ENCODE measurements at places on chromosomes 16 and 17.

DNA sequence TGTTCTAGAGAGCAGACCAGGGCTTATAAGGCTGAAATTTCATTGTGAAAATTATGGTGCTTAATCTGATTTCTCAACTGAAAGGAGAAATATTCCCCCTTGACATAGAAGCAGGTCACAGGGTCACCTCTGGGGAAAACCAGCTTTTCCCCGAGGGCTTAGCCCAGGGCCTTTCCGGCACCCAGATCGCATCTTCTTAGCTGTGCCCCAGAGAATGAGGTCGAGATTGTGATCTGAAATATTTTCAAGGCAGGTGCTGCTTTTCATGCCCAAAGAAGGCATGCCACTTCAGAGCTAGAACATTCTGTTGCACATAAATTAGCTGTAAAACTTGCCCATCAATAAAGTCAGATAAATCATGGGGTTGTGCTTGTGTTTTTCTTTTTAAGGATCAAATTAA, 25.4 kb upstream of the ARHGAP17 start:
- H3K36me3 ChIP-seq: no peaks in the 10 kb centered on the region
- no peak overlapping the region for H3K4me3 ChIP-seq
- no peaks in the 10 kb centered on the region for H3K27me3 ChIP-seq
- H3K27ac ChIP-seq: no peak overlapping the region

GRCh38 chr17:59311051-59311468, 20.4 kb upstream of the YPEL2 start:
- H3K27me3 ChIP-seq: no peaks in the 10 kb centered on the region
- DNase-seq: peak; percentile 70
- no peak overlapping the region for H3K4me3 ChIP-seq
- no peak overlapping the region for H3K27ac ChIP-seq

DNA sequence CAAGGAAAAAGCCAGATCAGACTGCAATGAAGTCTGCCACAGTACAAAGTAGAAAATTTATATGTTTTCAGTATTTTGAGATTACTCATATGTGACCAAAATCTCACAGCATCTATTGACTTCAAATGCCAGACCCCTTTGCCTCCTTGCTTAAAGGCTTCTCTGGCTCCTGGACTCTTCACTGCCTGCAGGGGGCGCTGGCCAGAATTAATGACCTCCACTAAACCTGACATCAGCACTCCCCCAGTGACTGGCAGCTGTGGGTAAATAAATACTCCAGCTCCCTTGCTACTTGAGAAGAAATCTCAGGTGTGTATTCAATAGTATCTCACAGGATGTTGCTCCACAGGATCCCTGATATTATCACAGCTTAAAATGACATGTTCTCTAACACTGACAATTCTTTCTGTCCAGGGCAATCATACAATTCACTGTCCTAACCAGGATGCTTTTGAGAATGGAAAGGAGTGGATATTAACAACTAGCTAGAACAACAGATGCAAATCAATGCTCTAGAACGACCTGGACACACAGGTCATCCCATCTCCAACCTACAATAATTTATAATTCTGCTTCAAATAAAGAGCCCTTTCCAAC, 4.0 kb downstream of the BECN1 start:
- peaks cover 79% of the 10 kb centered on the region for H3K36me3 ChIP-seq
- no peak overlapping the region for H3K4me3 ChIP-seq
- H3K27ac ChIP-seq: no peak overlapping the region
- H3K27me3 ChIP-seq: no peaks in the 10 kb centered on the region
- H3K4me1 ChIP-seq: peaks cover 23% of the 10 kb centered on the region

GRCh38 chr17:43094129-43094835, 30.9 kb downstream of the BRCA1 start:
- H3K36me3 ChIP-seq: peaks cover 60% of the 10 kb centered on the region
- no peak overlapping the region for H3K4me3 ChIP-seq
- H3K27ac ChIP-seq: no peak overlapping the region
- no peaks in the 10 kb centered on the region for H3K4me1 ChIP-seq
- no peaks in the 10 kb centered on the region for H3K27me3 ChIP-seq

GRCh38 chr17:3959295-3959899, 4.8 kb downstream of the ATP2A3 start:
- H3K4me3 ChIP-seq: no peak overlapping the region

GRCh38 chr16:63682844-63683243, 1439.0 kb downstream of the CDH11 start:
- no peaks in the 10 kb centered on the region for H3K4me1 ChIP-seq
- H3K27me3 ChIP-seq: no peaks in the 10 kb centered on the region
- H3K36me3 ChIP-seq: no peaks in the 10 kb centered on the region
- H3K4me3 ChIP-seq: no peak overlapping the region

- H3K27me3 ChIP-seq: no peaks in the 10 kb centered on the region
- no peaks in the 10 kb centered on the region for H3K36me3 ChIP-seq
- H3K27ac ChIP-seq: peak overlapping the region; percentile 70
- DNase-seq: no peak
- H3K4me1 ChIP-seq: peaks cover 43% of the 10 kb centered on the region
Measured at GRCh38 chr16:68994324-68994723, 111.1 kb upstream of the HAS3 start.

DNA sequence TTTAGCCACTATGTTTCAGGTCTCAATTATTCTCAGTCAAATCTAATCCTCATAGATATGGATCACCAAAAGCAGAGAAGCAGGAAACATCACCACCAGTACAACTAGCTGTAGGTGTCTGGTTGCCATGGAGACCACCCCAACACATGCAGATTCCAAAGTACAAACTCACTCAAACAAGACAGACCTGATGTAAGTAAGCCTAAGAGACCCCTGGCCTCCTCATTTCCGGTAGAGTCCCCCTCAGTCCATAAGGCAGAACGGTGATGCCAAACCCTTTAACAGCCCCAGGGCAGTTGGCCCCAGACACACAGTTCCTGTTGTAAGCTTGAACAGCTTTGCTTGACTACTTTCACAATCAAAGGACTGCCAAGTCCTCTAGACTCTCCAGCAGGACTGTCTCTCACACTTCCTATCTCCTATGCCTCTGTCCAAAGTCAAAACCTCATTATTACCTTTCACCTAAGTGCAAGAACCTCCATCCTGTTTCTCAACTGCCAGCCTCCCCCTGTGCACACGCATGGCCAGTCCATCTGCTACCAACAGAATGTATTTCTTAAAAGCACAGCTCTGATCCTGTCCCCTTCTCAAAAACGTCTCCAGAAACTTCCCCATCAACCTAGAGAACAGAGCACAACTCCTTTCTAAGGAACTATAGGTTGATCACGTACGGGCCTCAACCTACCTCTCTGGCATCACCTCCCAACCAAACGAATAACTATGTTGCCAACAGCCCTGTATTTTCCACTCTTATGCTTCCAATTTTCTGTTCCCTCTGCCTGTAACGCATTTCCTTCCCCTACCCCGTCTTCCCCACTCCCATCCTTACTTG, 23.9 kb downstream of the SLC39A11 start:
- no peak for DNase-seq
- no peaks in the 10 kb centered on the region for H3K27me3 ChIP-seq
- H3K27ac ChIP-seq: no peak overlapping the region
- no peaks in the 10 kb centered on the region for H3K4me1 ChIP-seq
- no peaks in the 10 kb centered on the region for H3K36me3 ChIP-seq

DNA sequence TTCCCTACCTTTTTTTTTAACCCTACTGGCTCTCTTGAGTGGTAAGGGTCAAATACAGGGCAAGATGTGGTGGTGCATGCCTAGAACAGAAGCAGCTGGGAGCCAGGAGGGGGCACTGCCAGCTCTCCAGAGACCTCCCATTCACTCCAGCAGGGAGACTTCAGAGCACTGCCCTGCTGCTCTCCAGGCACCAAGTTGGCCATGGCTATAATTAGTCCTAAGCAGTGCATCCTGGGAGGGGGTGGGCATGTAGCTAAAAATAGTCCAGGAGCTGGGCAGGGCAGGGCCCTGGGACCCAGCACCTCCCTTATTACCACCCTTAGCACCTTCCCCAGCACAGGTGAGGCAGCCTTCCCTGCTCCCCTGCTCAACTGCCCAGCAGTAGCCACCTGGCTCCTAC, 3.5 kb downstream of the CORO6 start:
- DNase-seq: no peak
- 0 out of 2 replicates have a peak, but pooled peaks cover 2% of the 10 kb centered on the region for H3K27me3 ChIP-seq
- no peak overlapping the region for H3K4me3 ChIP-seq
- H3K36me3 ChIP-seq: no peaks in the 10 kb centered on the region
- peaks cover 43% of the 10 kb centered on the region for H3K4me1 ChIP-seq

- no peak for DNase-seq
- H3K4me1 ChIP-seq: no peaks in the 10 kb centered on the region
- H3K36me3 ChIP-seq: no peaks in the 10 kb centered on the region
- H3K4me3 ChIP-seq: no peak overlapping the region
- H3K27me3 ChIP-seq: no peaks in the 10 kb centered on the region
- no peak overlapping the region for H3K27ac ChIP-seq
Measured at GRCh38 chr16:65895906-65896305, 470.6 kb upstream of the CDH5 start.

GRCh38 chr17:56740481-56740880, 93.2 kb downstream of the C17orf67 start:
- H3K4me3 ChIP-seq: no peak overlapping the region
- DNase-seq: peak; percentile 33
- no peaks in the 10 kb centered on the region for H3K36me3 ChIP-seq
- H3K27me3 ChIP-seq: no peaks in the 10 kb centered on the region
- H3K4me1 ChIP-seq: peaks cover 31% of the 10 kb centered on the region

- H3K4me3 ChIP-seq: no peak overlapping the region
- H3K27me3 ChIP-seq: no peaks in the 10 kb centered on the region
- no peak for DNase-seq
- H3K36me3 ChIP-seq: no peaks in the 10 kb centered on the region
- no peak overlapping the region for H3K27ac ChIP-seq
Measured at GRCh38 chr16:74046524-74046923, 250.1 kb upstream of the PSMD7 start.

DNA sequence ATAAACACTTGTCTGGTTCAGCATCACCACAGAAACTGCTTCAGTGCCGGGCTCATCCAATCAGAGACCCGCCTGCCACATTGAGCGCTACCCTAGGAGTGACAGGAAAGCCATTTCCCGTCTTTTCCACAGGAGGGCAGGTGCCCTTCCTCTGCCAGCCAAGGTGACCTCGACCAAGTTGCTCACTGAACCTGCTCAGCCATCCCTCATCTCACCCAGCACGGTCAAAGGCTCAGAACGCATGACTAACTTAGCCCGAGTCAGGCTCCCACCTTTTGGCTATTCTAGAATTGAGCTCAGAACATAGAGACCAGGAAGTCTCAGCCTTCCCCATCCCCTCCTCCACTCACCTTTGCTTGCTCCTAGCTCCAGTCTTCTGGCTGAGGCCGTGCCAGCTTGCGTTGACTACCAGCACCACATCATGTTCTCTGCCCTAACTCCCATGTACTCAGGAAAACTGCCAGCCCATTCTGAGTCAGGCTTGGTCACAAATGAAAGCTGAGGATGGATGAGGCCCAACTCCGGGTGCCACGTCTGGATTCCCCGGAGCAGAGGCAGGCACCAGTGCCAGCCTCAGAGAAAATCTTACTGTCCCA, 15.6 kb downstream of the MRPS23 start:
- H3K4me1 ChIP-seq: peaks cover 7% of the 10 kb centered on the region
- peak; percentile 28 for DNase-seq
- no peak overlapping the region for H3K27ac ChIP-seq
- H3K27me3 ChIP-seq: no peaks in the 10 kb centered on the region
- H3K36me3 ChIP-seq: peaks cover 14% of the 10 kb centered on the region

GRCh38 chr17:2462481-2462880, 49.2 kb downstream of the METTL16 start:
- H3K36me3 ChIP-seq: peaks cover 20% of the 10 kb centered on the region
- H3K27ac ChIP-seq: no peak overlapping the region
- DNase-seq: no peak
- no peaks in the 10 kb centered on the region for H3K27me3 ChIP-seq
- peaks cover 14% of the 10 kb centered on the region for H3K4me1 ChIP-seq
- no peak overlapping the region for H3K4me3 ChIP-seq

Measured in SJSA1 (cell line).